Stimulated activated naive CD8-positive, alpha-beta T cell treated with anti-CD3 and anti-CD28 coated beads, Interleukin-15, amount 100 ng/mL, for 72 hours (primary cell): ENCODE measurements at places on chromosomes 1 and 21.

GRCh38 chr1:16248603-16249516 is 11.9 kb upstream of the CPLANE2 start:
- DNase-seq = no peak

DNA sequence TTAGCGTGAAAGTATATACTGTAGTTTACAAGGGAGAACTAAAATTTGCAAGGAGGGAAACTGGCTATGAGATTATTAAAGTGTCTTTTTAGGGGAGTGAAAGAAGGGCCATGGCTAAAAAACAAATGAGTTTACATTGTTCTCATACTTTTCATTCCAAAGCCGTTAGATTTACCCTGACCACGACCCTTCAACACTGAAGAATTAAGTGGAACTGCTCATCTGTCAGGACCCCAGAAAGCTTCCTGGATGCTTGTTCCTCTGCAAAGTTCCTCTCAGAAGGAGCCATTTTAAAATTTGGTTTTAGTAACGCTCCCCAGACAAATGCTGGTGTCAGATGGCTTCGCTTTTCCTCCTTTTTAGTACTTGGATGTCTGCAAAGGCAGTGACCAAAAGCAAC is 82.7 kb upstream of the ZBTB18 start:
- no peak for DNase-seq

GRCh38 chr1:29732453-29732852 is 496.1 kb downstream of the PTPRU start:
- DNase-seq = no peak

GRCh38 chr1:78831731-78832360 is 174.7 kb downstream of the ADGRL4 start:
- DNase-seq = no peak

GRCh38 chr1:26284597-26285347 is 4.9 kb downstream of the SH3BGRL3 start:
- peak; percentile 92 for DNase-seq

- DNase-seq = no peak
Measured at GRCh38 chr1:184021728-184022127, 15.8 kb downstream of the COLGALT2 start.

DNA sequence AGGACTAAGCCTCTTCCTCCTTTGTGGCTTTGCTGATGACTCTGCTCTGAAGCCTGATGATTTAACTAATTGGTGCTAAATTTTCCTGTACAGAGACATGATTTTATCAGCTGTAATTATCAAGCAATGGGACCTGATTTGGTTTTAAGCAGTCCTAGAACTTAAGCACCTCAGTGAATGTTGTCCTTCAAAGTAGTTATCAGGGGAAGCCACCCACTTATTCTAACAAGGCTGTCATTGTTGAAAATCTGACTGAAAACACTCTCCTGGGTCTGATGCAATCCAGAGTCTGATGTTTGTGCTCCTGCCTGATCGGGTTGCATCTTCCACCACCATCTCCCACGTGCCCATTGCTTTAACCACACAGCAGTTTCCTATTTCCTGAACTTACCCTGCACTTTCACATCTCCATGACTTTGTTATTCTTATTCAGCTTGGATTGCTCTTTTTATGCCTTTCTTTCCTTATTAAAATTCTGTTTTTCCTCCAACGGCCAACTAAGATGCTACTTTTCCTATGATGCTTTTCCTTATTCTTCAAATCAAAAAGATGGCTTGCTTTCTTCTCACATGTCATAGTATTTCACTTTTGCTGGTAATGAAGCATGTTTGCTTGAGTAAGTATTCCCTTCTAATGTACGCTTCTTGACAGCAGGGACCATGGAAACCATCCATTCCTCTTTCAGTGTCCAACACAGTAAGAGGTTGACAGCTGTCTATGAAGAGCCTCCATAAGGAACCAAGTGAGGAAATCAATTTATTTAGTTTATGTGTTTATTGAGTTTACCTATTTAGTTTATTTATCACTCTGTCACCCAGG is 55.0 kb downstream of the S1PR1 start:
- DNase-seq = peak; percentile 78
